ENCODE measurements at places on chromosomes 11 and 22.

DNA sequence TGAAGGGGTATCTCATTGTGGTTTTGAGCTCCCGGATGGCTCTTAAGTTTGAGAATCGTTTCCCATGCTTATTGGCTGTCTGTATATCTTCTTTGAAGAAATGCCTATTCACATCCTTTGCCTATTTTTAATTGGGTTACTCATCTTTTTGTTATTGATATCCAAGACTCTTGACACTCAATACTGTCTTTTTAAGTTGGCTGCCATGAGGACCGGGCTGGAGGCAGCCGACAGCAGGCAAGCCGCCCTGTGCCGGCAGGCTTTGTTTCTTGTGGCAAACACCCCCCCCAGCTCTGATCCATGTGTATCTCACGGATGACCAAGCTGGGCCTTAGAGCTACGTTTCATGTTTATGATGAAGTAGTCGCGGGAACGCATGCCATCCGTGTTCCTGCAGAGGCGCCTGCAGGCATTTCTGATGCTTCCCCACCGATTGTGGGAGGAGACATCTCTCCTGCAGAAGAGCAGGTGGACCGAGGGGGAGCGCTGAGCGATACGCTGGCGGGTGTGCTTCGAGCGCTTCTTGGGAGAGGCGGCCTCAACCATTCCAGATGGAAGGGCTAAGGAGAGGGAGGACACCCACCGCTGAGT, 95.8 kb downstream of the TBC1D22A start:
- DNase-seq: no peak

- no peak for DNase-seq
Observed at GRCh38 chr22:17846326-17846992, 72.2 kb upstream of the BID start.

GRCh38 chr11:92854952-92855351, 114.5 kb upstream of the MTNR1B start:
- DNase-seq: no peak

DNA sequence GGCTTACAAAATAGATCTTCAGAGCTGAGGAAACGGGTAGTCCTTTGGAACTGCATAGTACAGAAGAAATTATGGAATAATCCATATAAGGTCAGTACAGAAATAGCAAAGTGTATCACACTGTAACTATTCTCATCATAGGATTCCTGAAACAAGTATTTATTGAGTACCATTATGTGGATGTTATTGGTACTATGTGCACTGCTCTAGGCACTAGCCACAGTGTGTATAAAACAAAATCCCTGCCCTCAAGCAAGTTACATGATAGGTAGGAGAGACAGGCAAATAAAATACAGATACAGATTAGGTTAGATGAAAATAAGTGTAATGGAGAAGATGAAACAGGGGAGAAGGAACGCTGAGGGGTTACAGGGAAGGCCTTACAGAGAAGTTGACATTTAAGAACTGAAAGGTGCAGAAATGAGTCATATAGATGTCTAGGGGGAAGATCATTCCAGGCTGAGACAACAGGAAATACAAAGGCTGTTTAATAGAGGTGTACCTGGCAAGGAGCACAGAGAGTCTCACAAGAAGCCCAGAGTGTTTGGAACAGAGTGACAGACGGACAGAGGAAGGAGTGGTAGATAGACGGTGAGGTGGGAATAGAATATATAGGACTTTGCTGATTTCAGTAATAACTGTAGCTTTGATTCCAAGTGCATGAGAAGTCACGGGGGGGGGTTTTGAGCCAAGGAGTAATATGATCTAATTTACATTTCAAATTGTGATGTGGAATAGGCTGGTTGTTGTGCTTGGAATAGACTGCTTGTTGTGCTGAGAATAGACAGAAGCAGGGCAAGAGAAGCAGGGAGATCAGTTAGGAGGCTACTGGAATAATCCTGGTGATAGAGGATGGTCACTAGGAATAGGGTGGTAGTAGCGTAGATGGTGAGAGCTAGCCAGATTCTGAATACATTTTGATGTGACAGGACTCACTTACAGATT, 13.7 kb downstream of the RNF141 start:
- peak; percentile 60 for DNase-seq

DNA sequence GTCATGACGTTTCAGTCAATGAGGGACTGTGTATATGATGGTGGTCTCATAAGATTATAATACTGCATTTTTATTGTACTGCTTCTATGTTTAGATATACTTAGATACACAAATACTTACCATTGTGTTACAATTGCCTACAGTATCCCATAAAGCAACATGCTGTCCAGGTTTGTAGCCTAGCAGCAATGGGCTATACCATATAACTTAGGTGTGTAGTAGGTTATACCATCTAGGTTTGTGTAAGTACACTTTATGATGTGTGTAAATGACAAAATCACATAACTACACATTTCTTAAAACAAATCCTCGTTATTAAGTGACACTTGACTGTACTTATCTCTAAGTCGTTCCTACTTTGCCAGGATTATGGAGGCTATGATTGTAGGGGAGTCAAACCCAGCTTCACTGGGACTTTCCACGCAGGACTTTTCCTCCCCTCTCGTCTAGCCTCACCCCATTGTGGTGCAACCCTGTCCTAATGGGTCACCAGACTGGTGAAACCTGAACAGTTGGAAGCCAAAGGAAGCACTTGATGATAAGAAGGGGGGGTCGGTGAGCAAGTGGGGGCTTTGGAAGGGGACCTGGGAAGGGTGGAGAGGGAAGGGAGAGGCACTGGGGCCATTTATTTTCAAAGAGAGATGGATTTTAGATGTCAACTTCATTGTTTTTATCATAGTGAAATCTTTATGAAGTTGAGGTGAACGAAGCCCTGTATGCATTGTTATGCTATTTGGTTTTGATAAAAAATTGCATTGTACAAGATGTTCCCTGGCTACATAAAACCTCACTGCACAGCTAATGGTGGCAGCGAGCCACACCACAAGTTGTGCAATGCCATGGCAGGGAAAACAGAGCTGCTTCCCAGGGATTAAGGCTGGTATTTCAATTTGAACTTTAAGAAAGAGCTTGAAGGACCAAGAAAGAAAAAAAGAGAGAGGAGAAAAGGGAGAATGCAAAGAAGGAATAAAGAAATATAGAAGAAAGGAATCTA, 129.1 kb downstream of the EHF start:
- DNase-seq: no peak

- DNase-seq: no peak
Observed at GRCh38 chr22:17349172-17349571, 20.1 kb upstream of the CECR2 start.

Measured in GM12865 (cell line).